Activated T-cell treated with anti-CD3 and anti-CD28 coated beads, Interleukin-2, amount 50 U/mL, for 72 hours (primary cell): ENCODE measurements at places on chromosomes 6 and 20.

GRCh38 chr20:63406617-63407245 lies 45.6 kb upstream of the CHRNA4 start:
- no peak for DNase-seq

DNA sequence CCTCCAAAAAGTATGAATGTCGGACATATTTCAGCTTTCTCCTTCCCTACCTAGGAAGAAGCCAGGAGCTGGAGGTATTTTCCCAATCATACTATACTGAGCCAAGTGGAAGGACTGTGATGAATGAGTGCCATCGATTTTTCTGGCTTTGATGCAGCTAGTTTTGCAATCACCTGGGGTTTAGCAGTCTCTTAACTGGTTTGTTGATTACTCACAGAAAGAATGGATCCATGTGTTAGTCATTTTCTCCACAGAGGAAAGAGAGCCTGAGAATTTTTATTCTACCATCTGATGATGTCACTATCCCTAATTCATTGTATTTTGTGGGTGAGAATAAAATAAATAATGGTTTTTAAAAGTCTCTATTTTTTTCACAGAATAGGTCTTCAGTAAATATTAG lies 282.9 kb upstream of the RNF217 start:
- DNase-seq = no peak

DNA sequence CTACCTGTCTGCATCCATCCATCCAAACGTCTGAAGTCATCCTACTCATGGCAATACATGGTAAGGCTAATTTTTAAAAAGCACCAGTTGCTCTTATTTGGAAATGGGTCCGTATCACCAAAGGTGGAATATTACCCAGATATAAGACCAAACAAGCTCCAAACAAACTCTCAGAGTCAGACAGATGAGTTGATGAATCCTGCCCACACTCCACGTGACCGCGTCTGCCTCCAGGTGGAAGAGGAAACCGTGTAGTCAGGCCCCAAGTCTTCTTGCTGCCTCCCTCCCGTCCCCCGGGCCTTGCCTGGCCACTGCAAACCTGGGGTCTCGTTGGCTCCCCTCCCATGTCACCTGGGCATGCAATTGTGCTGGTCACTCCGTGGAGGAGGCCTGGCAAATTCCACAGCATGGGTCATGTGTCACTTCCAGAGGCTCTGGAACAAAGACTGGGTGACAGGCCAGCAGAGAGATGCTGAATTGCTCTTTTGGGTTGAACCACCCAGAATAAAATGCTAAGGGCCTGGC lies 31.8 kb downstream of the CTCFL start:
- DNase-seq = no peak

DNA sequence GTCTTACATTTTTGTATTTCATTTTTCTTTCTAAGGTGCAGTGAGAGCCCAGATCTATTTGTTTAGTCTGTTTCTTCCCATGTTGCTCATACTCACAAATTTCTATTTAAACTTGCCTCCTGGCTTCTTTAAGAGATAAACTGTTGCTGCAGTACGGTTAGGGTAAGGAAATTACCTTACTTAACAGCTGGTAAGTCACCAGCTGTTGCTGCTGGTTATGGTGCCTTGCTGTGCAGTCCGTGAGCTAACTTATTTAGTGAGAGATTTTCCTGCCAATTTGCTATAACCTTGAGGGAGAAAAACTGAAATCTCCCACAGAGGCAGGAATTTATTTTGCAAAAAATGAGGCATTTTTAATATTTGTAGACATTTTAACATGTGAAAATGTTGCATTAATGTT lies 261.0 kb downstream of the UST start:
- no peak for DNase-seq

GRCh38 chr6:147279427-147279826 lies 75.2 kb downstream of the STXBP5 start:
- no peak for DNase-seq

GRCh38 chr6:138428944-138429598 lies 25.0 kb downstream of the HEBP2 start:
- no peak for DNase-seq

GRCh38 chr20:60214901-60215815 lies 256.9 kb downstream of the CDH26 start:
- no peak for DNase-seq

GRCh38 chr6:1636971-1637871 lies 27.5 kb downstream of the FOXC1 start:
- no peak for DNase-seq

GRCh38 chr6:146974351-146974750 lies 229.9 kb upstream of the STXBP5 start:
- DNase-seq = no peak

- DNase-seq = peak; percentile 14
Observed at GRCh38 chr6:75934643-75935472, 137.6 kb downstream of the IMPG1 start.

DNA sequence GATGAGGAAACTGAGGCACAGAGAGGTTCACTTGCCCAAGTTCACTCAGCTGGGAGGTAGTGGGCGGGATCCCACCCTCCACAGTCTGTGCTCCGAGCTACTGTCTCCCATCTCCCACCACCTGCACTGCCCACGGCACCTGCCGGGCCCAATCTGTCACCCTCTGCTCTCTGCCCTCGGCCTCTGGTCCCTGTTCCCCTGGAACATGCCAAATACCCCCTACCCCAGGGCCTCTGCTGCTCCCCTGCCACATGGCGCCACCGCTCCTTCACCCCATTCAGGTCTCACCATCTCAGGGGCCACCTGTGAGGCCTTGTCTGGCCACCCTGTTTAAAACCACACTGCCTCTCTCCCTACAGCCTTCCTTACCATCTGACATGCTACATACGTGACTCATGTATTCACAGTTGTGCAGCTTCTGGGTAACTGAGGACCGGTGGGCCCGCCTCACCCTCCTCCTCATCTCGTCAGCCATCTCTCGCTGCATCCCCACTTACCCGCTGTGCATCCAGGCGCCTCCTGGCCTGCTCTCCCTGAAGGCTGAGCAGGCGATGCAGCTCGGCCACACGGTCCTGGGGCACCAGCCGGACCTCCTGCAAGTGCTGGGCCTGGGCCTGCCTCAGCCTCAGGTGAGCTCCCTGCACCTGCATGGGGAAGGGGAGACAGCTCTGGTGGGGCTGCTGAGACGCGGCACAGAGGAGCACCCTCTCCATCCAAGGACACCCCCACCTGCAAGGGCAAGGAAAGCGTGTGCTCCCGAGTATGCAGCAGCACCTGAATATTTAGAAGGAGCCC lies 50.6 kb downstream of the GINS1 start:
- no peak for DNase-seq

DNA sequence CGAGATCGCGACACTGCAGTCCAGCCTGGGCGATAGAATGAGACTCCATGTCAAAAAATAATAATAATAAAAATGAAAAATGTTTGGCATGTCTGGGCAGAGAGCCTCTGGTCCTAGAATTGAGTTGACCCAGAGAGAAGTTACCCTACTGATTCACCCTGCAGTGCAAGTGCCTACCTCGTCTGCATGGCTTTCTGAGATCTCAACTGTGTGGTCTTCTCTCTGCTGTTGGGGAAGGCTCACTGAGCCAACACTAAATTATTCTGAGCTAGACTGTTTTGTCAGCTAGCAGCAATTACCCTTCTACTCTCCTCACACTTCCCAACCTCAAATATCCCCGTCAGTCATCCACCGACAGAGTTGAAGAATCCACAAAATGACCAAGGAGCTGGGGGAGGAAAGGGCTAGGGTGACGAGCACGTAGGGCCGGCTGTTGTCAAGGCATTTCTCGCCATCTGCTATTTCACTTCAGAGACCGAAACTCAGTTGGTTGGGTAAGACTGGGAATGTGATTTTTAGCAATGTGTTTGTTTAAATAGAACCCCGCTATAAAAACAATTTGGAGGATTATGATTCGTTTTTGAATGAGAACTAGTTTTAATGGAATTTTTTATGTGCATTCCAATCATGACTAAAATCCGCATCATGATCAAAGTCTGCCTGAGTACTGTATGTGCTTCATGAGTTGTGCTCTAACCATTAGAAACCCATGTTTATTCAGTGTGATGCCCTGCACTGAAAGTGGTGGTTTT lies 9.4 kb downstream of the MAS1 start:
- DNase-seq = no peak

GRCh38 chr6:148291876-148292275 lies 50.8 kb upstream of the SASH1 start:
- no peak for DNase-seq

DNA sequence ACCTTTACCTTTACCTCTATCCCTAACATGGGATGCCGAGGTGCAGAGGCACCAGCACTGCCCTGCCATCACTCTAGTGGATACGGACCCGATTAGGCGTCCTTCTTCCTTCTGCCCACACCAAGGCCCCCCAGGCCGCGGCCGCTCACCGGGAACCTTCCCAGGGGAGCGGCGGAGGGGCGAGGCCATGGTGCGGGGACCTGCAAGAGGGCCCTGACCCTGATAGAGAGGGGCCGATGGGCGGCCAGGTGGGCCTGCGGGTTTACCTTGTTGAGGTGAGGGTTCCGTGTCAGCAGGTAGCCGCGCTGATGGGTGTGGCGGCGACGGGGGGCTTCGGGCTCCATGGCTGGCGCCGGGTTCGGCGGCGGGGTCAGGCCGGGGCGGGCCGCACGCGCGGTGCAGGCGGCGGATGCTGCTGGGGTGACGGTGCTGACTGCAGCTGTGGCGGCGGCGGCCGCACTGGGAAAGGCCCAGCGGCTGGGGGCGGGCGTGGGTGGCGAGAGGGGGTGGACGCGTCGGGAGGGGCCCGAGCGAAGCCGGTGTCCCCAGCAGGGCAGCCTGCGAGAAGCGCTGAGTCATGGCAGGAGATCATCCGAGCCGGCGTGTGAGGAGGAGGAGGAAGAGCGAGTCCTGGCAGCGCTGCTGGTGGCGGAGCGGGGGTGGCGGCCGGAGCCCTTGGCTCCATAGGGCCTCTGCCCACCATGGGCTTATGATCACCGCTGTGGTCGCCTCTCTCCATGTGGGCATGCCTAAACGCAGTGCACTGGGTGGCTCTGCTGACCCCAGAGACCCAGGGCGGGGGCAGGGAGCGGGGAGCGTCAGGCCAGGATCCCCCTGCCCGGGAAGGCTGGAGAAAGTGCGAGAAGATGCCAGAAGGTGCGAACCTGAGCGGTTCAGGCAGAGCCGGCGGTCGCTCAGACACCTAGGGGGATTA lies at the start of gene ME1:
Gene ME1, minus strand, starts transcription at position 441 of the 934 bp plus-strand sequence. Its CDS starts 97 bp downstream, at position 344.
- peak; percentile 24 for DNase-seq

- DNase-seq = peak; percentile 32
Observed at GRCh38 chr6:6494677-6495076, 93.8 kb upstream of the LY86 start.

- no peak for DNase-seq
Observed at GRCh38 chr6:160103825-160104100, 17.9 kb upstream of the SLC22A1 start.

GRCh38 chr20:14344746-14345145 lies 7.3 kb upstream of the FLRT3 start:
- no peak for DNase-seq

- no peak for DNase-seq
Observed at GRCh38 chr20:49505518-49505917, 23.1 kb upstream of the KCNB1 start.

GRCh38 chr6:1619098-1619672 lies 9.5 kb downstream of the FOXC1 start:
- no peak for DNase-seq

- no peak for DNase-seq
Observed at GRCh38 chr6:5205877-5206850, 54.6 kb downstream of the LYRM4 start.

GRCh38 chr20:12455148-12455547 lies 537.5 kb downstream of the BTBD3 start:
- DNase-seq = no peak

DNA sequence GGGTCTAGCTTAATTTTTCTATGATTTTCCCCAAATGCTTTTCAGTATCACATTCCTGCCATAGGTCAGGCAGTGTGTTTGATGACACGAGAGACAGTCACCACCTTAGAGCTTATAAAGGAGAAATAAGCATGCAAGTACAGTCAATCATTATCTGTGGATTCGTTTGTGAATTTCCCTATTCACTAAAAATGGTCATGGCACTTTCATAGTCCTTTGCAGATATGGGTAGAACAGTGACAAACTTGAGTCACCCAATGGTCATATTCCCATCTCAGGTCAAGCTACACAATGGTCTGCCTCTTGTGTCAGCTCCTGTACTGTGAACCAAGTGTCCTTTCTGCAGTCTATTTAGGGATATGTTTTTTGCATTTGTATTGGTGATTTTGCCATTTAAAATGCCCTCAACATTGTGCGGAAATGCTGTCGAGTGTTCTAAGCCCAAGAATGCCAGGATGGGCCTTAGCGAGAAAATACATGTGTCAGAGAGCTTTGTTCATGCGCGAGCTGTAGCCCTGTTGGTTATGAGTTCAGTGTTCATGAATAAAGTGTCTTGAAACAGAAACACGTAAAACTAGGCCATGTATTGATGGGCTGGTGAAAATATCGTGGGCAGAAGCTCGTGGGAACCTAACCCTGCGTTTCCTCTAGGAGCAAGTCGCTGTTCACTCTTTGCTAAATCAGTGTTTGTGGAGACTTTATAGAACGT lies 19.8 kb downstream of the SUMO4 start:
- DNase-seq = no peak

DNA sequence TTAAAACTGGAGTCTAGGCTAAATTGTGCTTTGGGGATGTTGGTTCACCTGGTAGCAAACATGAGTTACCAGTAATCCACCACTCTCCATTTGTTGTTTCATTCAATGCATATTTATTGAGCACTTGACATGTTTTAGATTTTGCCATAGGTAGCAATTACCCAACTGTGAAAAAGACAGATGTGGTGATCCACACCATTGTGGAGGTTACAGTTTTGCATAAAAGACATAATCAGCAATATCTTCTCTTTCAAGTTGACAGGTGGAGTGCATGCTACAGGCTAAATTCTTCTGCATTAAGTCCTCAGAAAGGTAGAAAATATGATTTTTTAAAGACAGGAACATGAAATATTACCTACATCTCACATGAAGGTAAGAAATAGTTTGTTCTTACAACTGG lies 143.0 kb upstream of the TSHZ2 start:
- DNase-seq = no peak

- DNase-seq = peak; percentile 70
Observed at GRCh38 chr6:111992851-111993250, 61.1 kb upstream of the CCN6 start.

- no peak for DNase-seq
Observed at GRCh38 chr20:15565786-15566185, 1007.5 kb downstream of the KIF16B start.

- no peak for DNase-seq
Observed at GRCh38 chr20:57445298-57445697, 54.1 kb downstream of the RBM38 start.

- no peak for DNase-seq
Observed at GRCh38 chr6:3013486-3013885, 13.8 kb downstream of the NQO2 start.

DNA sequence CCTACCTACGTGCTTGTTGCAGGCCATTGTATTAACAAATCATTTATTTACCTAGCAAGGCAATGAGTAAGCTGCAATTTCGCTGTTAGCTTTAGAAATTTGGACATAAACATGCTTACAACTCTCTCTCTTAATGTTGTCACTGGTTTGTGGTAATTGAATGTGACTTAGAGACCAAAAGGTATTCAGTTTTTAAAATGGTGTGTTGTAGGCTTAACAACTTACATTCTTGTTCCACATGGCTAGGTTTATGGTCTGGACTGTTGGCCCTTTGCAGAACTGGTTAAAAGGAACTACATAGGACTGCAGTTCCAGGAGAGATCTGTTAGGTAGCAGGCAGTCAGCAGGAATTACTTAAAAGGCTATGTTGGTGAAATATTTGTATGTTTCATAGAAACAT lies 10.3 kb upstream of the CTAGE9 start:
- no peak for DNase-seq

- no peak for DNase-seq
Observed at GRCh38 chr6:6700407-6701270, 112.1 kb downstream of the LY86 start.
